Lower leg skin (tissue), 4 donors: ENCODE measurements at places on chromosomes 1 and 21. TPM values are rescaled to one million over a fixed set of nuclear protein-coding genes. Genes with fewer than 3 reads are reported as not detected.

The OR10Z1 gene
- not detected for total RNA-seq

The RGS1 gene
- total RNA-seq = 85.6 TPM

The CHODL gene
- 2.6 TPM for total RNA-seq

The NPPA gene
- not detected for total RNA-seq

The CSF3R gene
- 0.69 TPM for total RNA-seq

The C1QB gene
- total RNA-seq = 39.9 TPM

The CRTC2 gene
- 14.3 TPM for total RNA-seq

The ZNF697 gene
- 3.5 TPM for total RNA-seq

The THEM5 gene
- total RNA-seq = 91.9 TPM

DNA sequence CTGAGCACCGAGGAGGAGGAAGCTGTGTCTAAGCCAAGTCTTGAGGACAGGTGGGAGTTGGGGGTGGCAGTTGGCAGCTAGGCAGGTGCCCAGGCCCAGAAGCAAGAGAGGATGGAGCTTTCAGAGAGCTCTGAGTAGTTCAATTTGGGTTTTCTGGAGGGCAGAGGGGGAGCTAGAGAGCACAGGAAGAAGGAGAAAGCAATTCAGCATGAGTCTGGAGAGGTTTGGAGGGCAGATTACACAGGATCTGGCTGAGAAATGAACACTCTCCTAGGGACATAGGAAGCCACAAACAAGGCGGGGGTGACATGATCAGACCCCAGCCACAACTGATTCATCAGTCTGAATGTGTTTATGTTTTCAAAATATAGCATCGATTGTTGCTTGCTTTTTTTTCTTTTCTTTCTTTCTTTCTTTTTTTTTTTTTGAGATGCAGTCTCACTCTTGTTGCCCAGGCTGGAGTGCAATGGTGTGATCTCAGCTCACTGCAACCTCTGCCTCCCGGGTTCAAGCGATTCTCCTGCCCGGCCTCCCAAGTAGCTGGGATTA is 23.8 kb downstream of the PTPRF start:
- DNase-seq = no peak

DNA sequence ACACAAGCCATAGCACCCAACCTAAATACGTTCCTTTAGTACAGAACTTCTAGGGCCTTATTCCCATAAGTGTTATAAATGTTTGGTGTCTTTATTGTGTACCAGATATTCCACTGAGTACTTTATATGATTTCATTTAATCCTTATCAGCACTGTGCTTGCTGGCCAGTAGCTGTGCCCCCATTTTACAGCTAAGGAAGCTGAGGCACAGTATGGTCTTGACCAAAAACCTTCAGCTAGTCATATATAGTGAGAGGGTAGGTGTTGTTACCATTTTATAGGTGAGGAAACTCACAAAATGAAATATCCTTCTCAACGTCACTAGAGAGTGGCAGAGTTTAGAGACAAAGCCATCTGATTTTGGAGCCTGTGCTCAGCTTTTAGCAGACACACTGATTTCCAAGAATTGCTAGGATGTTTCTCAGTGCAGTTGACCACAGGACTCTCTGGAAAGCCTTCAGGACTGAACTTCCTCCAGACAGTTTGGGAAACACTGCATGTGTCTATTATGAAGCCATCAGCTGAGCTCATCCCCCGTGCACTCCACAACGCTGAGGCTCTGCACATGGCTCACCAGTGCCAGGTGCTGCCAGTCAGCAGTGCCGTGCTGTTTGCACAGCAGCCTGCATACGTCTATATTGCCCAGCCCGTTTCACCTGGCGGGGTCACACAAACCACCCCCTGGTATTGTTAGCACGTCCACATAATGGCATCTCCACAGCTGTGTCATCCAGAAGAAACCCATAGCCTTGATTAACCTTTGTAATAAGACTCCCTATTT is 15.4 kb downstream of the NPPA start:
- DNase-seq = no peak

GRCh38 chr1:90488451-90488850 is 228.7 kb downstream of the BARHL2 start:
- DNase-seq = no peak

- no peak for DNase-seq
Measured at GRCh38 chr1:161899091-161899490, 124.6 kb downstream of the OLFML2B start.

DNA sequence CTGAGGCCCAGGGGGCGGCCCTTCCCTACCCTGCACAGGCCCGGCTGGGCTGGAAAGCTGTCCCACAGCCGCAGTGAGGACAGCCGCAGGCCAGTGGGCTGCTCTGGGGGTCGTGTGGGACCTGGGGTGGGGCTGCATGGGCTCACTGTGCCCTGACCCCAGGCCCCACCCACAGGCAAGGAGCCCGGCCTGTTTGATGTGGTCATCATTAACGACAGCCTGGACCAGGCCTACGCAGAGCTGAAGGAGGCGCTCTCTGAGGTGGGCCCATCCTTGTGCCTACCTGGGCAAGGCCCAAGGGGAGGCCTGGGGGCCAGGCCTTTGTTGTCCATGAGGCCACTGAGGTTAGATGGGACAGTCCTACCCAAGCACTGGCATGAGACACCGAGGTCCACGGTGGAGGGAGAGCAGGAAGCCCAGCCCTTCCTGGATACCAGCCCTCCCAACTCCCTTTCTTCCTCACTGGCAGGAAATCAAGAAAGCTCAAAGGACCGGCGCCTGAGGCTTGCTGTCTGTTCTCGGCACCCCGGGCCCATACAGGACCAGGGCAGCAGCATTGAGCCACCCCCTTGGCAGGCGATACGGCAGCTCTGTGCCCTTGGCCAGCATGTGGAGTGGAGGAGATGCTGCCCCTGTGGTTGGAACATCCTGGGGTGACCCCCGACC is 1.4 kb upstream of the GJC2 start:
- no peak for DNase-seq

- DNase-seq = no peak
Measured at GRCh38 chr1:183093786-183094298, 70.6 kb downstream of the LAMC1 start.

- no peak for DNase-seq
Measured at GRCh38 chr1:205993068-205993467, 10.1 kb downstream of the RAB7B start.

DNA sequence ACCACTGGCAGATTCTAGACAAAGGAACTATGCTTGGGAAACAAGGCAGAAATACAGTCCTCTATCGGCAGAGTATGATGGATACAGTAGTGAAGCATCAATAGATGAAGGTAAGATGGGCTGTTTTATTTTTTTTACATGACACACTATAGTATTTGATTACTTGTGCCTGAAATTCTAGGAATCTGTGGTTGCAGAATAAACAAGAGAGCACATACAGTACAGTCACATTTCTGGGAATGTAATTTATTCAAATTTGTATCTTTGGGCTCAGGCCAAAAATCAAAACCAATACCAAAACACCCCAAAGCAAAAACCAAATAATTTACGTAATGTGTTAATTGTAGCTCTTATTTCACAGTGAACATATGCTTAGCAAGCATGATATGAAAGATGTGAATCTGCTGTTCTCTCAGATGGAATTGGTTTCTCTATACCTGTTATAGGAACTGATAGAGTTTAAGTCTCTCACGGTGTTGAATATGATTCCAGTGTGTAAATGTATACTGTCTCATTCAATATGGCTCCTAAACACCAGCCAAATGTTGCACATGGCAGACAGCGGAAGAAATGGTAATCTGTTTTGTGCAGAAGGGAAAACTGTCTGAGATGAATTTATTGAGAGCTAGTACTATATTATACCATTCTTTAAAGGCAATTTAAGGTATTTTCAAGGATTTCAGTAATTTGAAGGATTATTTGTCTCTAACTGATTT is 83.3 kb downstream of the SYT14 start:
- no peak for DNase-seq

DNA sequence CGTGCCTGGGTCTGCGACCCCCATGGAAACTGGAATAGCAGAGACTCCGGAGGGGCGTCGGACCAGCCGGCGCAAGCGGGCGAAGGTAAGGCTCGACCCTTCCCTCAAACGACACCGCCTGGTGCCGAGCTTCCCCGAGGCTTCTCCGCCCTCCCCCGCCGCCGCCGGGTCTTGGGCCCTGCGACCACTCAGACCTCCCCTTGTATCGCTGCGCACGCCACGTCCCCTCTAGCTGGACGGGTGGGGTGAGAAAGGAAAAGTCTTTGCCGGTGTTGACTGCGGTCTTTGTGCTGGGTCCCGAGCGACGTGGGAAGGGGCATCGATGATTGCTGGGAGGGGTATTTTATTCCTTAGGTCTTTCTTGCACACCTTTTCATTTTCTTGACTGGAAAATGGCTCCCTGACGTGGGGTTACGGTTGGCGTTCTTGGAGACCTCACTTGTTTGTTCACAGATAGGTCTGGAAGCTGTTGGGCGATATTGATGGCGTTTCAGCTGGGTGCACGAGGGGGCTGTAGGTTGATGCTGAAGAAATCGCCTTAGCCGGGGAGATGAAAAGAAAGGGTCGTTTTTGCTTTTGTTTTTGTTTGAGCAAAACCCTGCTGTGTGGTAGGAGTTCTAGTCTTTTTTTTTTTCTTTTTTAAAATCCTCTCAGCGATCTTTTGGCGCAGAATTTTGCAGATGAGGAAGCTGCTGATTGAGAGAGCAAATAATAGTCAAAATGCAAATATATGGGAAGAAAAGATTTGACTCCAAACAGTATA is 776 bp downstream of the KDM1A start:
- DNase-seq = peak; percentile 20

- DNase-seq = peak; percentile 97
Measured at GRCh38 chr1:156090840-156091188, 8.5 kb upstream of the MEX3A start.
